ENCODE measurements at places on chromosomes 13 and 19. TPM values are rescaled to one million over a fixed set of nuclear protein-coding genes. Genes with fewer than 3 reads are reported as not detected.

CHST8 gene
- polyA plus RNA-seq: 0.45 TPM

IGFL1 gene
- 0.10 TPM for polyA plus RNA-seq

ZNF556 gene
- polyA plus RNA-seq: 0.90 TPM

HIPK4 gene
- 0.14 TPM for polyA plus RNA-seq

PDX1 gene
- not detected for polyA plus RNA-seq

SLC25A42 gene
- polyA plus RNA-seq: 21.1 TPM

CEACAM6 gene
- 0.12 TPM for polyA plus RNA-seq

LGALS14 gene
- polyA plus RNA-seq: not detected

FOXA3 gene
- polyA plus RNA-seq: 0.43 TPM

OR10H1 gene
- polyA plus RNA-seq: 0.06 TPM

- no peak for DNase-seq
Observed at GRCh38 chr19:58492265-58492664, 16.1 kb downstream of the ZNF446 start.

DNA sequence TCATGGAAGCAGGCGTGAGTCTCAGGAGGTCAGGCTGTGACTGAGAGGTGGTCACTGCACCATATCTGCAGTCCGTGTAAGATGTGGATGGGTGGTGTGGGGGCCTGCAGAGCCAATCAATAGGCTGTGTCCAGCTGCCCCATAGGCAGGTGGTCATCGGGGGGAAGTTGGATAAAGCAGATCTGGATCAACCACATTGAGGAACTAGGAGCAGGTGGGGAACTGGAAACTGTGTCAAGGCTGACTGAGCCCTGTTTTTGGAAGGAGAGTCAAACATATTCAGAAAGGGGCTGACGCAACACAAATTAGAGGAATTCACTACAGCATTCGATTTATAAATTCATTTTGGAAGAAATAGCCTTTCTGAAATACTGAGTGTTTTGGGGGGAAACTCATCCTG is 15.0 kb downstream of the CLEC4M start:
- DNase-seq: no peak

DNA sequence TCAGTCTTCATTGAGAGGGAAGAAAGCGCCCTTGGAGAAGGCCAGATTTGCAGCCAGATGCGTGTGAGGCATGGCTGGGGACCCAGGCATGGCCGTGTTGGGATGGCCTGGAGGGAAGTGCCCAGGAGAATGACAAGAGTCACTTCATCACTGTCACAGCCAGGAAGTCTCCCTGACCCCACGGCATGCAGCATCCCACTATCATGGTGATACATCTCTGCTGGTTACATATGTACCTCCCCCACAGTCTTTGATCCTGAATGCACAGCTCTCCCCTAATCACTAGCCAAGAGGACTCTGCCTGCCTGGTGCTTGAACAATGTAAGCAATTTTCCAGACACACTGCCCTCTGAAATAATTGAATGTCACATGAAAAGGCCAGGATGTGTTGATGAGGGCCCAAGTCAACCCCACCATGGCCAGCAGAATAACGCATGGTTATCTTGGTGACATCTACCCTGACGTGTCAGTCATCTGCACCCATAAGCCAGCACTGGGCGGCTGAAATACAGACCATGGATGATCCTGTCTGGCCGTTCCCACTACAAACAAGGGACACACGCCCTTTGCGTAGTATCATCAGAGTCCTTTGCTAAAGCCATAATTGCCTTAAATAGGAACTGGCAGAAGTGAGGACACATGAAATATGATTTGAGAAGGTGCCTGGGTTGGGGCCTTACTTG is 149.7 kb upstream of the SPACA7 start:
- no peak for DNase-seq

GRCh38 chr19:7817801-7818200 is 12.2 kb upstream of the EVI5L start:
- DNase-seq: no peak

GRCh38 chr13:63279136-63279535 is 1863.5 kb upstream of the PCDH20 start:
- DNase-seq: no peak

- DNase-seq: no peak
Observed at GRCh38 chr13:24251525-24251924, 57.9 kb upstream of the C1QTNF9 start.

DNA sequence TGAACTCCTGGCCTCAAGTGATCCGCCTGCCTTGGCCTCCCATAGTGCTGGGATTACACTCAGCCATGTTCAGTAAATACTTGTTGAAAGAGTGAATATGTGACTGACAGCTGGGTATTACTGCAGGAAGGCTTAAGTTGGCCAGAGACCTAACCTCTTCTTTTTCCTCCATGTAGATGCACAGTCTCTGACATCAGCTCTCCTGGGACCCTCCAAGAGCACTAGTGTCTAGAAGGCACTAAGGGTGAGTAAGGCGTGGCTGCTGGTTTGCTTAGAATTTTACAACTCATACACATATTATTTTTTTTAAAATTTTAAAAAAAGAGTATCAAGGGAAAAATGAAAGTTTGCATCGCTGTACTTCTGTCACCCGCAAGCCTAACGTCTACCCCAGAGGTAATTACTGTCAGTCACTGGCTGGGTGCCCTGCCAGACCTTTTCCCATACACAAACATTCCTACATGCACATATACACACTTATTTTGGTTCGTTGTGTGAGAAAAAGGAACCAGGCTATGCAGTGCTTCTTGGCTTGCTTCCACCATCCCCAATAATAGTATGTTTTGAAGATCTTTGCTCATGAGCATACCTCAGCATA is 122.0 kb downstream of the SIPA1L3 start:
- DNase-seq: no peak

DNA sequence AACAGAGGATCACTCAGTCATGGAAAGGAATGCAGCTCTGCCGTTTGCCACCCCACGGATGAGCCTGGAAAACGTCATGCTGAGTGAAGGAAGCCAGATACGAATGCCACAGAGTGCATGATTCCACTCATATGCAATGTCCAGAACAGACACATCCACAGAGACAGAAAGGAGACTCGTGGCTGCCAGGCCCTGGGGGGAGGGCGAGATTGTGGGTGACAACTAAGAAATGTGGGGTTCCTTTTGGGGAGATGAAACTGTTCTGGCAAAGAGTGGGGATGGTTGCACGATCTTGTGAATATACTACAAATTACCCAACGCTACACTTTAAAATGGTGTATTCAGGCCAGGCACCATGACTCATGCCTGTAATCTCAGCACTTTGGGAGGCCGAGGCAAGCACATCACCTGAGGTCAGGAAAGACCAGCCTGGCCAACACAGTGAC is 27.2 kb upstream of the NAPA start:
- DNase-seq: no peak

DNA sequence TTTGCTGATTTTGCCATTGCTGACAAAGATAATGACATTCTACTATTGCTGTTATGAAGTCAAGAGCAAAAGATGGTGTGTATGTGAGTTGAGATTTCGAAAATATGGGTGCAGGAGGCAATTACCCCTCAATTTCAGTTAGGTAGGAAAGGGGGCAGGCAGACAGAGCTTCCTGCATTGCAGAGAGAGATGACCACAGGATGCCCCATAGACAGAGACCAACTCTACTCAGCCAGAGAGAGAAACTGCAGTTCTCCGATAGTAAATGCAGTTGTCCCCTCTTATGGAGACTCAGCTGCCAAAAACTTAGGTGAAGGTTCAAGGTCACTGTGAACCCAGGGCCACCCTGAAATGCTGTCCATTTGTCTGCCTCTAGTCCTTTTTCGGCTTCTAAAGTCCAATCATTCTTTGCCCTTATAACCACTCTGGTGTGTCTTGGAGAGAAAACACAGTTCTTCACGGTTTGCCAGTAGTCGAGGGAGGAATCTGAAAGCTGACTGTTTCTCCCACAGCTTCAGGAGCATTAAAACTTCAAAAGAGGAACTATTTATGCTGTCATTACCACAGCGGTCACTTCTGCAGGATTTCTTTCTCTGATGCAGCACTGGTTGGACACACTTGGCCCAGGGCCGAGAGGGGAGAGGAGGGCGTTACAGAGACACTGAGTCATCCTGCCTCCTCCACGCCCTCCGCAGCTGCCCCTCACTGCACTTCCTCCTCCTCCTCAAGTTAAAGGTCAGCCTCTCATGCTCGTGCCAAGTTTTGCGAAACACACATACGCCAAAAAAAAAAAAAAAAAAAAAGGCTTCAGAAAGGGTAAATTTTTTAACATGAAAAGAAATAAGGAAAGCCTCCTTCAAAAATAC is 264.3 kb downstream of the FOXO1 start:
- peak; percentile 61 for DNase-seq

GRCh38 chr13:31848621-31849020 is 109.3 kb downstream of the RXFP2 start:
- DNase-seq: no peak

DNA sequence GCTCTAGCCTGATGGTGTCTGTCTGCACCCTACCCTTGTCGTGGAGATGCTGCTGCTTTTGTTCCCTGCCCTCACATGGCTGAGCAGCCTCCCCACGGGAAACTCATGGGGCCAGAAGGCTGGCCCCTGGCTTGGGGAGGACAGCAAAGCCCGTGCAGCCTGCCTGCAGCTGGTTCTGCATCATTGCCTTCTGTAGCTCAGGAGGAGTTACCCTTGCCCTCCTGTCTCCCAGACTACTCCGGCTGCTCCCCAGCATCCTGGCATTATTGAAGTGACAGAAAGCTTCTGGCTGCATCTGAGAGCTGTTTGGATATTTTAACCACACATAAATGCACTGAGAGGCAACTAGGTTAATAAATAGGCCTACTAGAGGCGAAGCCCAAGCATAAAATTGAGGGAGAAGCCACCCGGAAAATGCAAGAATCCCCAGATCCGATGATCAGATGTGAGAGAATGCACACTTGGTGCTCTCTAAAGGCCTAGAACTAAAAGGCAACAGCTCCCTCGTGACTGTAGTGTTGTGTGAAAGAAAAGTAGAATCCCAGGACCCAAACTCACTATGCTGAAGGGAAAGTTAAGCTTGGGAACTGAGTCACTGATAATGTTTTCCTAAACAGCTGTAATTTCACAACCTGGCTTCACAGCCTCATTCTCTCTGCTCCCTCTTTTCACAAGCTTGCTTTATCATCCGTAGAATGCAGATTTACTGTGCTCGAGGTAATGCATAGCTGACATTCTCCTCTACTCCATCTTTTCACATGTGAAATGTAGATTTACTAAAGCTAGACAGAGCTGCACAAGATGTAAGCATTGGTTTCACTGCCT is 110.8 kb downstream of the TNFRSF19 start:
- DNase-seq: no peak
